Midbrain (tissue), 1 donor: ENCODE measurements at places on chromosomes 1 and 21.
A peak's percentile ranks its signal among the peaks of the same experiment; 100 is the strongest.

GRCh38 chr21:42013931-42014330 is 3.8 kb upstream of the ZBTB21 start:
- no peak for DNase-seq

DNA sequence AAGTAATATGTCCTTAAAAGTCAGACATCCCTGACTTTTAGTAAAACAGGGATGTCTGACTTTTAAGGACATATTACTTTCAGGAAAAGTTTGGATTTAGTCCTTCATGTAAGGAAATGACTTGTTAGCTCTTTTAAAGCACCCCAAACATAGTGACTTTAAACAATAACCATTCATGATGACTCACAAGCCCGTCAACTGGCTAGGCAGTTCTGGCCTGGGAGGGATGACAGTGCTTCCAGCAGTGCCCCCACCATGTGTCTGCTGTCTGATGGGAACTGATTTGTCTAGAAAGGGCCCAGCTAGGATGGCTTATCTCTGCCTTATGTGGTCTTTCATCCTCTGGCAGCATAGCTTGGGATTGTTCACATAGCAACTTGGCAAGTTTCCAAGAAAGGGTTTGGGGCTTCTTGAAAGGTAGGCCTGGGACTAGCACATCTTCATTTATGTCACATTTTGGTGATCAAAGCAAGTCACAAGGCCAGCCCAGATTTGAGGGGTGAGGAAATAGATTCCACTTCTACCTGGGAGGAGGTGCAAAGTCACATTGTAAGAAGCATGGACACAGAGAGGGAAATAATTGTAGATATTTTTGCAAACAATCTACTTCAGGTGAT is 143.5 kb downstream of the C1orf94 start:
- no peak for DNase-seq

DNA sequence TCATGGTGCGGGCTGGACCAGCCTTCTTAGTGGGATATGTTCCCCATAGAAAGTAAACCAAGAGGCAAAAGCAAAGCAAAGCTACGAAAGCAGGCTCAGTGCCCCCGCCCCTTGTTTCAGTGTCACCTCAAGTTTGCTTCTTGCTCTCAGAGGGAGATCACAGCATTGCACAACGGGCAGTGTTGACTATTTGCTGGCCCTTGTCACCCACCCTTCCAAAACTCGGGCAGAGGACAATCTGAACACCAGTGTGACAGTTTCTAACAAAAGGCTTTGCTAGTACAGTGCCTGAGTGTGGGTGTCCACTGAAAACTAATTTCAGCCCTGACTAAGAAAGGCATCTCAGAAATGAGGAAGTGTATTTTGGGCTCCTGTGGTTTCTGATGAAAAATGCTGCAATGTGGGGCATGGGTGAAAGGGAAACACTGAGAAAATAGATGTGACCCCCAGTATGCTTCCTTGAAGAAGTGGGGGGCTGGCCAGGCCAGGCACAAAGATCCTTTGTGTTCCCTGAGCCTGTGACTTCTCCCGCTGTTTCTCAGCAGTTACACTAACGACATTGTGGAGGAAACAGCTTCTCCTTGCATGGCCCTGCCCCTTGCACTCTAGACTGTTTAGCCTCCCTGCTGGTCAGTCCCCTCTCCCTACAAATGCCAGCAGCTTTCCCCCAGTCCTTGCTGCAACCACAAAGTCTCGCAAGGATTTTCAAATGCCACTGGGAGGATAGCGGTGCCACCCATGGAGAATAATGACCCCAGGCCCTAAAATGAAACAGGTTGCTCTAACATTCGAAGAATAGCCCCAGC is 33.3 kb upstream of the KCNE1 start:
- peak; percentile 81 for DNase-seq

DNA sequence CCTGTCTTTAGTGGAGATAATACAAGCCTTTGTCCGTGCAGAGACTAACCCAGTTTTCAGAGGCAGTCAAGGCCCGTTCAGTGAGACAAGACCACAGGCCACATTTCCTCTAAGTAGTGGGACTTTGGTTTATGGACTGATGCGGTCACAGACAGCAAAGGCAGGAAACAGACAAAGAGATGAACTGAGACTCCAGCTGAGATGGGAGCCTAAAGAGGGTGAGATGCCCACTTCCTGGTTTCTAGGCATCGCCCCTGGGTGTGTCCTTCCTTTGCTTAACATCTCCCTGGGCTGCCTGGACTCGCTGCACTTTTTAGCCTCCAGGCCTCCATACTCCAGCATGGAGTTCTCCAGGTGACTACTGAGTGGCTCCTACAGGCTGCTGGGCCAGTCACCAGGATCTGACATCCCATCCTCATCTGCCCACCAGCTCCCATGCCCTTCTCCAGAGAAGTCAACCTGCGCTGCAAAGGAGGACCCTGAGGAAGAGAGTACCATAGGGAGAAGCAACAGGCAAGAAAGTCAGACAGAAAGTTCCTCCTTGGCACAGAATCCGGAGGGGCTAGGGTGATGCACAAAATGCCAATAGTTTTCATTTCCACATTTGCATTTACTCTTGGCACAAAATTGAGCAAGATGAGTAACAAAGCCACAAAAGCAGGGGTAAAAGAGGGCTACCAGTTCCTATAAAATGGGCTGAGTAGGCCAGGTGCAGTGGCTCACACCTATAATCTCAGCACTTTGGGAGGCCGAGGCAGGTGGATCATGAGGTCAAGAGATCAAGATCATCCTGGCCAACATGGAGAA is 15.1 kb downstream of the THEMIS2 start:
- DNase-seq, result no peak

DNA sequence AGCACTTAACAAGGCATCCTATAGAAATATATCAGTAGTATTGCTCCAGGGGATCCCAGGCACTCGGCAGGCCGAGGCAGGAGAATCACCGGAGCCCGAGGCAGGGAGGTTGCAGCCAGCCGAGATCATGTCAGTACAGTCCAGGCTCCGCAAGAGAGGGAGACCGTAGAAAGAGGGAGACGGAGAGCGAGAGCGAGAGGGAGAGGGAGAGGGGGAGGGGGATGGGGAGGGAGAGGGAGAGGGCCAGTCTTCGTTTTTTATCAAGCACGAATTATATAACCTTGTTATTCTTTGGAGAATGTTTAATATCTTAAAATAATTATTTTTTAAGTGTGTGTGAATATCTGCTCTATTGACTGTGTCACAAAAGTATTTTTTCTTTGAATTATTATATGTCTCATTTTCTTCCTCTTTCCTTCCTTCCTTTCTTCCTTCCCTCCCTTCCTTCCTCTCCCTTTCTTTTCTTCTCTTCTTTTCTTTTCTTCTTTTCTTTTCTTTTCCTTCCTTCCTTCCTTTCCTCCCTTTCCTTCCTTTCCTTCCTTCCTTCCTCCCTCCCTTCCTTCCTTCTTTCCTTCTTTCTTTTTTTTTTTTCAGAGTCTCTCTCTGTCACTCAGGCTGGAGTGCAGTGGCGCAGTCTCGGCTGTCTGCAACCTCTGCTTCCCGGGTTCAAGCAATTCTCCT is 233.7 kb downstream of the SRGAP2C start:
- DNase-seq, result no peak

DNA sequence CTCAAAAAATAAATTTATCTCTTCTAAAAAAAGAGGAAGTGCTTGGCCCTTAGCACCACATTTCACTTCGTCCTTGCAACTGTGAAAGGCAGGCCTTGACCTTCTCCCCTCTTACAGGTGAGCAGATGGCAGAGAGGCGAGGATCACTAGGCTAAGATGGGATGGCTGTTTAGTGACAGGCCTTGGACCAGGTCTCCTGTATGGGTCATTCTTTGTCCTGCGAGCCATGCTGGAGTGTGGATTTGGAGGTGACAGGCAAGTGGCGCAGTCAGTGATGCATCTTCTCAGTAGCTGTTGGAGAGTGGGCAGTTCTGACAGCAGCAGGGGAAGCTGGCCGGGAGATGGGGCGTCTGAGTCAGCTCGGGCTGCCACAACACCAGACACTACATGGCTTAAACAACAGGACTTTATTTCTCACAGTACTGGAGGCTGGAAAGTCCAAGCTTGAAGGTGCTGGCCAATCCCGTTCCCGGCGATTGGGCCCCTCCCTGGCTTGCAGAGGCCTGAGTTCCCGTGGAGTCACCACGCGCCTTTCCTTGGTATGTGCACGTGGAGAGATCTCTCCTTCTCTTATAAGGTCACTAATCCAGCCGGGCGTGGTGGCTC is 16.5 kb downstream of the SLC27A3 start:
- no peak for DNase-seq

- no peak for DNase-seq
These were observed 78.9 kb upstream of the KCNK2 start for GRCh38 chr1:215003686-215004085.

DNA sequence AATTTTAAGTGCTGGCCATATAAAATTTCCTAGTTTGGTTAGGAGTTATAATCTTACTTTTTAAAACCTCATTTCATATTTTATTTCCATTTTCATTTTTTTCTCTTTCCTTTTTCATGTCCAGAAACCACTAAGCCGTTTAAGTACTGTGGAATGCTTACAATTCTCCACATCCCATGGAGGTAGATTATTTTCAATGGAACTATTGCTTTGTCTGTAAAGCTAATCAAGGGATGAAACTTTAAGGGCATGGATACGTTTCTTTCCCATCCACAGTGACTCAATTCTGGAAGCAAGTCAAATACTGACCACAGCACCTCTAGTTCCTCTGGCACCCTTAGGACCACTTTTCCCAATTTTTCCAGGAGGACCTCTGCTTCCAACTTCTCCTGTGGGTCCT is 139.1 kb upstream of the ZNHIT6 start:
- DNase-seq, result no peak

GRCh38 chr1:207619871-207620542 is 24.9 kb upstream of the CR1L start:
- peak; percentile 71 for DNase-seq

DNA sequence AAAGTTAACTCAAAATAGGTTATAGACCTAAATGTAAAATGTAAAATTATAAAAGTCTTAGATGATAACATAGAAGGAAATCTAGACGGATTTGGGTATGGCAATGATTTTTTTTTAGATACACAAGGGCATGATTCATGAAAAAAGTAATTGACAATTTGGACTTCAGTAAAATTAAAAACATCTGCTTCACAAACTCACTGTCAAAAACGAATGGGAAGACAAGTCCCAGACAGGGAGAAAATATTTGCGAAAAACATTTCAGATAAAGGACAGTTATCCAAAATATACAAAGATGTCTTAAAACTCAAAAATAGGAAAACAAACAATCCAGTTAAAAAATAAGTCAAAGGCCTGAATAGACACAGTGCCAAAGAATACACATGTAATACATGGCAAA is 9.7 kb upstream of the PTGS2 start:
- no peak for DNase-seq

GRCh38 chr1:60923389-60924087 is 158.8 kb upstream of the NFIA start:
- no peak for DNase-seq

GRCh38 chr1:202698276-202698675 is 12.0 kb downstream of the SYT2 start:
- no peak for DNase-seq

- no peak for DNase-seq
These were observed 90.9 kb upstream of the RGS18 start for GRCh38 chr1:192067360-192067759.

- no peak for DNase-seq
These were observed 76.7 kb downstream of the NFASC start for GRCh38 chr1:204947338-204947737.

DNA sequence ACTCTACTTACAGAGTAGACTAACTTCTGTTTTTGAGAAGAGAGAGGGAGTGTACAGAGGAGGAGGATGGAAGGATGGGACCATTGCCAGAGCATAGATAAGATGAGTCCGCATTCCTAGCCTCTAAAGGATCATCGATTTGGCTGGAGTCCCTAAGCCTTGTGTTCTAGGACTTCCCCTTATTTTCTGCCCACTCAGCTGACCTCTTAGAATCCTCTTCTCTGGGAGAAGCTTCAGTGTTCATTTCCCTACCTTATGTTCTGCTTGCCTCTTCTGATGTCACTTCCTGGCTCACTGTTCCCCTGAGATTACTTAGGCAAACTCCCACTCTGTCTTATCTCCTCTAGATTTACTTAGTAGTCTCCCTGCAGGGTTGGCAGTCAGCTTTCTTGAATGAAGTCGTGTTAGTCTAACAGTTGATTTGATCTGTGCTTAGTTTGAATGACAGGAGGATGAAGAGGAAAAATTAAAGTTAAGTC is 156.7 kb downstream of the SYT2 start:
- DNase-seq, result peak; percentile 22

GRCh38 chr1:160625725-160626498 is 20.9 kb downstream of the SLAMF1 start:
- DNase-seq, result peak; percentile 1

- no peak for DNase-seq
These were observed 272.1 kb downstream of the TRABD2B start for GRCh38 chr1:47725000-47725473.

- DNase-seq, result no peak
These were observed 148.1 kb upstream of the UBE2U start for GRCh38 chr1:64055310-64055709.

DNA sequence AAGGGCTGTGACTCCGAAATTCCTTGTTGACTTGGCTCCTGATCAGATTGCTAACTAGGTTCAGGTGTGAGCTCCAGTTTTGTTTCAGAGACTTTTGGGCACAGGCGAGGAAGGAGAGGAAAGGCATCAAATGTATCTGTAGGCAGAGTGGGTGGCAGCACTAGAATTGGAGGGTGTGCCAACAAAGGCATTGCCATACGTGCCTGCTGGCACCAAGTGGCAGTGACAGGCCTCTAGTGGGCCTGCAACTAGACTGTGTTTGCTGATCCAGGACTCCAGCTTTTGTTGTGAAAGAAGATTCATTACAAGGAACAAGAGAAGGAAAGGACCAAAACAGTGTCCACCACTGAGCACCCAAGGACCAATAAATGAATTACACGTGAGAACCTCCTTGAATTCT is 79.5 kb downstream of the TM2D1 start:
- DNase-seq, result no peak

- DNase-seq, result peak; percentile 81
These were observed 5.3 kb upstream of the TUFT1 start for GRCh38 chr1:151534662-151535278.

GRCh38 chr1:206067486-206068227 is 14.7 kb downstream of the RHEX start:
- DNase-seq, result no peak

GRCh38 chr1:44681905-44682882 is 7.7 kb downstream of the ARMH1 start:
- DNase-seq, result no peak

GRCh38 chr1:107678993-107679392 is 286.0 kb downstream of the VAV3 start:
- DNase-seq, result no peak

GRCh38 chr1:45942411-45942810 is 139.0 kb downstream of the MAST2 start:
- DNase-seq, result no peak

DNA sequence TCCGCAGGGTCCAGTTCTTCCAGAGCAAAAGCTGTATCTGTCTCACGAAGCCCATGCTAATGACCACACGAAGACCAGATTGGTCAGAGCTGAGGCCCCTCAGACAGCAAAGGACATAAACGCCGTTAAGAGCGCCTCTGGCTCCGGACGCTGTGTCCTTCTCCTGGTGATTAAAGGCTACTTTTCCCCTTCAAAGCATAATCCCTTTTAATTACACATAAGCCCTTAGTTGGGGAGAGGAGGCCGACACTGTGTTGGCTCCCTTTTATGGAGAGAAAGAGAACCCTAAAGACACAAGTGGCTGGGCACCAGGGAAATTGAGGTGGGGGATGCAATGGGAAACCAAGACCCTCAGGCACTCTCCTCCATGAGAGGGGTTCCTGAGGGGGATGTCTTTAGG is at the start of gene ABCA4:
Gene ABCA4, minus strand, starts transcription at position 158 of the 400 bp plus-strand sequence. Its CDS starts 103 bp downstream, at position 55.
- no peak for DNase-seq
